ENCODE measurements at places on chromosomes 11 and 22.

GRCh38 chr11:43833657-43834073, 47.0 kb upstream of the ALKBH3 start:
- peak; percentile 19 for DNase-seq

DNA sequence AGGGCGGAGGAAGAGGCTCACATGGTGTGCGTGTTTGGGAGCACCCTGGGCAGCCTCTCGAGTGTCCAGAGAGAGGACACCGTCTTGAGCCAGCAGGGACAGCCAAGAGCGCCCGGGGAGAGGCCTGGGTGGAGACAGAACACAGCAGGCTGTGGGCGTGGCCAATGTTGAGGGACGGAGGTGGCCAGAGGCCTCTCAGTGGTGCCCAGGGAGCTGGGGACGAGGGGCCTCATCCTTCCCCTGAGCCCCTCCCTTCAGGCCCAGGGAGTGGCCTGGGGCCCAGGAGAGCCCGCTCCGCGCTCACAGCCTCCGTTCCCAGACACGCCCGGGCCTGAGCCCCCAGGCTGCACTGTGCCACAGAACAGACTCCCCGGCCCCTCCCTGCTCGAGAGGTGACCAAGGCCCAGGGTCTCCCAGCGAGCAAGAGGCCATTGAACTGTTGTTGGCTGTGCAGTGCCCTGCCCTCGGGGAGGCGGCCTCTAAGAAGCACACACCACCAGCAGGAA, 48.4 kb downstream of the CDKN1C start:
- DNase-seq, result peak; percentile 39

- no peak for DNase-seq
Measured at GRCh38 chr22:33962409-33962808, 42.1 kb upstream of the LARGE1 start.

DNA sequence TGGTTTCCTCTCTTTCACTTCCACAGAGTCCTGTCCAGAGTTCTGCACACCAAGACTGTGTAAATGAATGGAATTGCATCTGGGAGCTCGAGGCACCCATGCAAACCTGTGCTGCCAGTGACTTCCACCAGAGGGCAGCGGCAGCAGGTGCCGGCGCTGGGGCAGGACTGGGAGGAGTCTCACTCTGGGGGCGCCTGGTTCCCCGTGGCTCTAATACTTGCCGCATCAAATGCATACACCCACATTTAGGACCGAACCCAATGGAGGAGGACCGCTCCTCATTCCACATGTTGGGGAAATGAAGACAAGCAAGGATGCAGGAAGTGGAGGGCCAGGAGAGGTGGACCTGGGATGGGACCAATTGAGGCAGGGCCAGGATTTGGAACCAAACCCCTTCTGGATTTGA, 1.1 kb upstream of the CD6 start:
- DNase-seq, result peak; percentile 85

DNA sequence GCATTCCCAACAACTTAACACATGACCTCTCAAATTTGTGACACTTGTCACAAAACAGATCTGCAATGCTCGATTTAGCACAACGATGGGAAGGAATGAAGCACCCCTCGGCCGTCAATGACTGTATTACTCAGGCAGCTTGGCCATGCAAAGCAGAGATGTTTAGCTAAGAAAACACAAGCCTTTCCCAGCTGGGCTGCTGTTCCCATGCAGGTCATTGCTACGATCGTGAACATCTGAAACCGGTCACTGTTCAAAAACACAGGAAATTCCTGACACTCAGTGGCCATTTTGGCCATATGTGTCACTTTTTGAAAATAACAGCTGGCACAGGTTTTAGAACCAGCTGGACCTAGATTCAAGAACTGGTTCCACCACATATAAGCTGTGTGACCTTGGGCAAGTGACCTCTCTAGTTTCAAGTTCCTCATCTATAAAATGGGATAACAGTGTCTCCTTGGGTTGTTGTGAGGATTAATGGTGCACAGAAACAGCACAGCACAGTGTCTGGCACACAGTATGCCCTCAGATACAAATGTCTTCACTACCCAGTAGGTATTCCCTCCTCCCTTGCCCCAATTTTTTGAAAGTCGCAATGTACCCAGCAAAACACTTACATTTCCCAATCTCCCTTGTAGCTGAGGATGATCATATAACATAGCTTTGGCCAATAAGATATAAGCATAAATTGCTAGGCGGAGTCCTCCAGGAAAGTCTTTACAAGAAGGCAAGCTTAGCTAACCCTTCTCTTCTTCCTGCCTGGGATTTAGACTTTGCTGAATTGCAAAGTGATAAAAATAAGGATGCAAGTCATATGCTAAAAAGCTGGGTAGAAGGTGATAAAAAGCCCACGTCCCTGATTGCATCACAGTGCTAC, 93.1 kb downstream of the C11orf58 start:
- no peak for DNase-seq

DNA sequence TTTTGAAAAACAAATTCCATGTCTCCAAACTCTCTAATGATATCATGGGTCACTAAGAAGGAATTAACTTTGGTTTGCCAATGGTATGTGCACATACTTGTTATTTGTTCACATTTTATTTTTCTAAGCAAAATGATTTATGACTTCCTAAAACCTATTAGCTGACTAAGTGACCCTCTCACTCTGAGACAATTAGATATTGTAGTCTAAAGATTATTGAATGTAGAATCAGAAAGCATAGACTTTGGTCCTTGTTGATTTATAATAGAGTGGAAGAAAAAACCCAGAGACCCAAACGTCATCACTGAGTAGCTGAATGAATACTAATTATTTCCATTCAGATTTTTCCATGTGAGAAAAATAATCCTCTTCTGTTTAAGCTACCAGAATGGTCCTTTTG, 243.5 kb upstream of the ANO3 start:
- DNase-seq, result no peak

GRCh38 chr11:132714859-132715440, 817.4 kb downstream of the OPCML start:
- DNase-seq, result no peak

DNA sequence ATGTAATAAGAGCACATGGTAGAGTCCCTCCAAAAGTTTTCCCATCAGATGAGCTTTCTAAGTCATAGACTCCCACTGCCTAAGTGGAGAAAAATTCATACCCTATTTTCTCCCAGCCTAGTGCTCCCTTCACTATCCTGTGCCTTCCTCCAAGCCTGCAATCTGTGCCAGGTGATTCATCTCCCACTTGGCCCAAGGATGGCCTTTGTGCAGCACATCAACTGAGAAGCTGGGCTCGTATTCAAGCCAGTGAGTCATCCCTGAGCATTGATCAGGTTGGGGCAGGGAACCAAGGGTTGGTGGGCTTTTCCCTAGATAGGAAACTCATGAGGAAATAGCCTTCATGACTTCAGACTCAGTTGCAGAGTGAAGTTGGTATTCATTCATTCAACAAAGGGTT, 64.6 kb downstream of the PANX1 start:
- no peak for DNase-seq

DNA sequence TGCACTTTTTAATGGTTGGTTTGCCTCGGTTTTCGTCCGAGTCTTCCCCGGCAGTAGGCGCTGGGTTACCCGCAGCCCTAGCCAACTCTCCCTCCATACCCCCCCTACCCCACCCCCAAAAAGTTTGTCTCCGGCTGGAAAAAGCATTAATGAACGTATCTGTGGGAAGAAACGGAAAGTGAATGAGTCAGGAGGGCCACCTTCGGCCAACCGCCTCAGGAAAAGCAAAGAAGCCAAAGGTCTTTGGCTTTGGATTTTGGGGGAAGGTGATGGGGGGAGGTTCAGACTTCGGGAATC, 508 bp upstream of the FLI1 start:
- no peak for DNase-seq

DNA sequence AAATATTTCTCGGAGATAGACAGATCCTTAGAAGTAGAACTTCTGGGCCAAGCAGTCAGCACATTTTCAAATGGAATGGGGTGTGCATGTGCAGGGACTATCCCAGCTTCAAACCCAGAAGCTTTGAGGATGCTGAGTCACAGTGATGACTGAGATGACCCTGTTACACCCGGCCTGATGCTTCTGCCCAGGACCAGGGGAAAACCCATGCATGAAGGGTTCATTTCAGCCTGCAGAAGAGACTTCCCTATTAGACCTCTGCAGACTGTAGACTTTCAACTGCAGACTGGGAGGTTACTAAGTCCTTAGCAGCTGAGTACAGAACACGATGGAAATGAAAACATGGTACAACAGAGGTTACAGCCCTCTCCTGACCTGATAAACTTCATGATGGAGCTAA, 3.6 kb upstream of the OR2AT4 start:
- peak; percentile 97 for DNase-seq

GRCh38 chr11:113577356-113578032, 102.3 kb upstream of the DRD2 start:
- DNase-seq, result no peak

- DNase-seq, result no peak
Measured at GRCh38 chr11:67633758-67634365, 4.1 kb upstream of the NUDT8 start.

DNA sequence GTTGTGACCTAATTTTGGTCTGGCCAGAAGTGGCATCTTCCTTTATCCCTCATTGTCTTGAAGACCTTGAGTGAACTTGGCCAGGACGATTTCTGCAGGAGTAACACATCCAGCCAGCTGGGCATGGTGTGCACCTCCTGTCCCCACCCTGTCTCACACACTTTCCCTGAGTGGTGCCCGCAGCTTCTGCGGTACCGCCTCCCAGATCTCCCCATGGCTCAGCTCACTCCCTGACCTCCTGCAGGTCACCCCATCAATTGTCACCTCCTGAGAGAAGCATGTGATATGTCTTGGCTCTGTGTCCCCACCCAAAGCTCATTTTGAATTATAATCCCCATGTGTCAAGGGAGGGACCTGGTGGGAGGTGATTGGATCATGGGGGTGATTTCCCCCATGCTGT, 50.2 kb upstream of the TP53I11 start:
- DNase-seq, result no peak

- no peak for DNase-seq
Measured at GRCh38 chr11:44072757-44073658, 6.9 kb downstream of the ACCS start.

DNA sequence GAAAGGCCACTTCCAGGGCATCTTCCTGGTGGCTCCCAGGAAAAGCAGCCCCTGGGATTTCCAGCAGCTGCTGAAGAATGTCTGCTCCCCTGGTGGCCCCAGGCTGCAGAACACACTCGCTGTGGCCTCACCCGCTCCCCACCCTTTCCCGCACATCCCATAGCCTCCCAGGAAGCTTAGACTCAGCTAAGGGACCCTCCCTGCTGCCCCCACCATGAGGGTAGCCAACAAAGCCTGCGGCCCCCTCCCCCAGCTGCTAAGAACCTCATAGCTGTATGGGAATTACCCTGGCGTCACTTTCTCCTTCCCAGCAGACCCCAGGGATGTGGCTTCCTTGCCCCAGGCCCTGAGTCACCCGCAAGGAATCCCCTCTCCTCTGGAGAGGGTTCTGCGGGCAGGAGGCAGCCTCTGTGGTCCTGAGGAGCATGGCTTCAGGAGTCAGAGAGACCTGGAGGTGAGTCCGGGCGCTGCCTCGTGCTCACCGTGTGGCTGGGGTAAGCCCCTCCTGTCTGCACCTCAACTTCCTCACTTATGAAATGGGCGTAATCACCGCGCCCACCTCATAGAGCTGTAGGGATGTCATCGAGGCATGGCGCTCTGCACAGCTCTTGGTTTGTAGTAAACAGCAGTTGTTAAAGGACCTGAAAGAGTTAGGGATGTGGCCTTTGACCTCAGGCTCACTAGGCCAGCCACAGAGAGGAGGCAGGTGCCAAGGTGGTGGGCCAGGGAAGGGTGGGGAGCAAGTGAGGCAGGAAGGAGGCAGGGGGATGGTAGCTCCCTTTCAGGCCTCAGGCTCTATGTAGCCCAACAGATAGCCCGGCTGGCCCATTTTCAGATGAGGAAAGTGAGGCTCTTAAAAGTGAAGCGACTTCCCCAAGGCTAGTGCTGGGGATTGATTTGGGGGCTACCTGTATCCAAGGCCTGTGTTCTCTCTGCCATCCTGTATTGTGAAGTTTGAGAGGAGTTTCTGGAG, 71.2 kb downstream of the LRRC32 start:
- no peak for DNase-seq

DNA sequence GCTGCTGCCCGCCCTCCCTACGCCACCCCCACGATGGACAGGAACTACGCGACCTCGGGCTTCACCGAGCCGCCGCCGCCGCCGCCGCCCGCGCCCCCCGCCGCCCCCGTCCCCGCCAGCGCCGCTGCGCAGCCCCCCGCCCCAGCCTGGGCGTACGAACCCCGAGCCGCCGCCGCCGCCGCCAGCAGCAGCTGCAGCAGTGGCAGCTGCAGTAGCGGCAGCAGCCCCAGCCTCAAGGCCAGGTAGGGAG, 407 bp downstream of the QSER1 start:
- no peak for DNase-seq

DNA sequence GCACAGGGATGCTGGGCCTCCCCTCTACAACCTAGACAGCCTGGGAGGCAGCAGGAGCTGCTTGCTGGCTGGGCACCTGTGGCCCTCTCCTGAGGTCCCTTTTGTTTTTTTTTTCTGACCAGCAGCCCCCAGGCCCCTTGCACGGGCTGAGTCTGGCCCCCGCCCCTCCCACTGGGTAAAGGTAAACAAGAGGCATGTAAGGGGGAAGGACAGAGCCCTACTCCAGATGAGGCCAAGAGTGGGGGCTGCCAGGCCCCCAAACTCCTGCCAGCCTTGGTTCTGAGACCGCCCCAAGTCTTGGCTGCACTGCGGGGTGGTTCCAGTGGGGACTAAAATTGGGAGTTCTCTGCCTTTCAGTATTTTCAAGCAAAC, 9.2 kb downstream of the PLXNB2 start:
- DNase-seq, result no peak

DNA sequence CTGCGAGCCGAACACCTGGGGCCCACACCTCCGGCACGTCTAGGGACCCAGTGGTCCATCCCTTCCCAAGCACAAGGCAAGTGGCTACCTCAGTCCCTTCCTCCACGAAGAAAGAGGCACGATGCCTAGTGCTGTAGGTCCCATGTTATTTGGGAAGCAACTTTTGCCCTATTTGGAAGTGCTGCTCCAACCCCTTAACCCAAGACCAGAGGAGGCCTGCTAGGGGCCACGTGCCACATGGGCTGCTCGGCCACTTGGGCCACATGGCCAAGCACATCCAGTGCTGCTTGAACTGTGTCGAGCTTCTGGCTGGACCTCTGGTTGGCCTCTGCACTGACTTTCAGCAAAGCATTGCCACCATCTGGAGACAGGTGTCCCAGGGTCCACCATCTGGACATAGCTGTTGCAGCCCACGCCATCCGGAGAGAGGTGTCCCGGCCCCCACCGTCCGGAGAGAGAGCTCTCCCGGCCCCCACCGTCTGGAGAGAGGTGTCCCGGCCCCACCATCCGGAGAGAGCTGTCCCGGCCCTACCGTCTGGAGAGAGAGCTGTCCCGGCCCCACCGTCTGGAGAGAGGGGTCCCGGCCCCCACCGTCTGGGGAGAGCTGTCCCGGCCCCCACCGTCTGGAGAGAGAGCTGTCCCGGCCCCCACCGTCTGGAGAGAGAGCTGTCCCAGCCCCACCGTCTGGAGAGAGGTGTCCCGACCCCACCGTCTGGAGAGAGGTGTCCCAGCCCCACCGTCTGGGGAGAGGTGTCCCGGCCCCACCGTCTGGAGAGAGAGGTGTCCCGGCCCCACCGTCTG, 6.5 kb upstream of the B4GALNT4 start:
- DNase-seq, result no peak

DNA sequence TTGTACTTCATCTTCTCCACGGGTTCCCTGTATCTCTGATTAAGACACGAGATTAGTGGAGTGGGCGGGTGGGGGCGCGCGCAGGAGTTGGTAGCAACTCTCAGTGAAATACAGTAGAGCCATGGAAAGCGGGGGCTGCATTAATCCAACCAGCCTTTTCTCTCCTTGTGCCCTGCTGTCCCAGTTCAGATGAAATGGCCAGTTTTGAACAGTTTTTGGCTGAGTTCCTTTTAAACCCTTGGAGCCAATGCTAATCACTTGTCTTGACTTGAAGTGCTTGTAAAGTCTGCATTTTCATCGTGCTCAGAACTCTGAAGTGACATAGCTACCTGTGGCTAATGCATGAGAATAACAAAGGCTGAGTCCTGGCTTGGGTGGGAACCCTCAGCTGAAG, 734 bp upstream of the TMEM123 start:
- DNase-seq, result no peak

All from suppressor macrophage treated with lipopolysaccharide for 1 hour (primary cell).